Colonic mucosa (tissue), 4 donors: ENCODE measurements at places on chromosomes 3 and 15. TPM values are rescaled to one million over a fixed set of nuclear protein-coding genes. Genes with fewer than 3 reads are reported as not detected.

DNA sequence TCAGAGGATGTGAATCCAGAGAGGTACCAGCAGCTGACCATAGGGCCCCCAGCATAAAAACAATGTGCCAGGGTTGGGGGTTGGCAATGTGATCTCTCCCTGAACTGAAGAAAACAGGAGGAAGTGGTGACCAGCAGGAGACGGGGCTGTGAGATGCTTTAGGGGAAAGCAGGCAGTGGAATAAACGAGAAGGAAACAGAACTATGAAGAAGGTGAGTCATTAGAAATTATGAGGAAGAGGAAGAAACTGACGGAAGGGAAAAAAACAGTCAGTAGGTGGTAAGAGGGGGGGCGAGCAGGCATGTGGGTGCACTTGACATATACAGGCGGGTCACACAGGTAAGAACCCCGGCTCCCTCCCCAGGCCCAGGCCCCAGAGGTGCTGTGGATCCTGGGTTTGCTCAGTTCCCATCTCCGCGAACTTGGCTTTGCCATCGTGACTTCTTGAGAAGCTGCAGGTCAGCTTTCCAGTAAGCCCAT, 42.2 kb upstream of the B3GNT5 start:
- no peak for DNase-seq

GRCh38 chr3:149377408-149378364, at the start of gene TM4SF1:
Gene TM4SF1, minus strand, starts transcription at chr3:149377649. Its CDS starts 102 bp downstream, at chr3:149377547.
- DNase-seq: peak; percentile 72

DNA sequence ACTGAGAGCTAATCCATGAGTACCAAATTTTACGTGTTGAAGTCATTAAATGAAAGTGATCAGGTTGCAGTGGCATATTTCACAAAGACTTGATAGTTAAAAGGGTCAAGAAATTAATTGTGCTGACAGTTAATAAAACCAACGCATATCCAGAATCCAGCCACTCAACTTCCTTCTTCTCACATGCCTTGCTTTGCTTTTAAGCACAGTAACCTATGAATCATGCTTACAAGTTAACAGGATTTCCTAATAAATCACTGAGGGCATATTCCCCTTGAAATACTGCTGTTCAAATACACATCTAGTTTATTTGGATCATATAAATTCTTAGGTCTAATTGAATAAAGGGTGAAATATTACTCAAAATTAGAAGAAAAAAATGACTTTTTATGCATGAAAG, 801.5 kb upstream of the EPHA6 start:
- DNase-seq: no peak

- no peak for DNase-seq
These were observed 133.3 kb downstream of the CMSS1 start for GRCh38 chr3:99950921-99951320.

Gene TGM4
- total RNA-seq: not detected

DNA sequence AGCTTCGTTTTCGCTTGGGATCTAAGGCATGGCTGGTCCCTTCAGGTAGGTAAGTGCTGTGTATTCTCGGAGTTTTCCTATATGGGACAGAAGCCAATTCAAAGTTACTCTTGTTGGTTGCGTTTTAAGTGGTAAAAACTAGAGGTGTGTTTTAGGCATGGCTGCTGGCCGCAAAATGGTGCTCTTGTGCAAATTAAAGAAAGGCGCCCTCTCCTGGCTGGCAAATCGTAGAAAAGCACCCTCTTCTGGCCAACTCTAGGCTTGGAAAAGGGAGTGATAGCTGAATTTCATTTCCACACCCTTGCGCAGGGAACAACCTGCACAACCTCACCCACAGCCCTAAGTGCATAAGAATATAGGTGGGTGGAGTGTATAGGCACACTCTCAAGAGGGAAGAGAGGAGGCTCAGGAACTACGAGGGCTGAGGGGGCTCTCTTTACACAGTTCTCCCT, 23.5 kb downstream of the DRD3 start:
- DNase-seq: peak; percentile 28

DNA sequence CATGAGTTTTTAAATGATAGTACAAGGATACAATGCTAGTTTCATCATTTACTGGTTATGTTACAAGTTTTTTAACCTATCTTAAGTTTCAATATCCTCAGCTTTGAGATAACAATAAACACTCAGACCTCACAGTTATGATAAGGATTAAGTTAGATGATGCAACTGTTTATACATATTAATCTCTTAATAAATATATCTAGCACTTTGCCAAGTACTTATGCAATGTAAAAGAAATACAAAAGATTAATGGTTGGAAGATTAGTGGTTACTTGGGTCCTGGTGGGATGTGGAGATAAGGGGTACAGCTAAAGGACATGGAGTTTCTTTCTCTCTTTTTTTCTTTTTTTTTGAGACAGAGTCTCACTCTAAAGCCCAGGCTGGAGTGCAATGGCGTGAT, 12.0 kb downstream of the SPPL2A start:
- no peak for DNase-seq

DNA sequence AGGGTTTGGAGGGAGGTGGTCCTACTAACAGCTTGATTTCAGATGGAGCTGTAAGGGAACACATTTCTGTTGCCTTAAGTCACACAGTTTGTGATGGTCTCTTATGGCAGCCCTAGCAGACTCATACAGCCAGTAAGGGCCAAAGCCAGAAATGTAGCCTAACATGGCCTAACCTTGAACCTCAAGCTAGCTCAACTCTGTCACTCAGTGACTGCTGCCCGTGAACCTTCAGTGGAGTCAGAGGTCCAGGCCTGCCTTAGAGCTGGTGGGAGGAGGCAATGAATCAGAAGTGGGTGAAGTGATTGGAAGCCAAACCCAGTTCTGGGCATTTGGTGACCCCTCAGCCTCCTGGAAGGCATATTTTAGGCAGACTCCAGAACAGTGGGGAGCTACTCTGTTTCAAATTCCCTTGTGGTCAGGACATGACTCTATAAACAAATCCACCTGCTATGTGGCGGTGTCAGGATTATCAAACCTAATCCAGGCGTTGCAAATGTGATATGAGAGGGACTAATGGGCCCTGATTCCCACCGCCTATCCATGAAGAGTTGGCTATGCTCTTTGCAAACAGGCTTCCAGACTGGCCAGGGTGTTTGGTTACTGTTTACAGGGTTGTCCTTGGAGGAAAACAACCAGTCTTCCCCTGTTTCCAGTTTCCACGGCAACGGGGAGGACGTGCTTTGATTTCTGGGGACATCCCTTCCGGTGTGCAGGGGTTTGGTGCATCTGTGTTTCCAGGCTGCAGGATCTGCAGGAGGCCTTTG, 105.9 kb upstream of the AGBL1 start:
- DNase-seq: no peak

- peak; percentile 10 for DNase-seq
These were observed 26.7 kb upstream of the SLC41A3 start for GRCh38 chr3:126110431-126111125.

DNA sequence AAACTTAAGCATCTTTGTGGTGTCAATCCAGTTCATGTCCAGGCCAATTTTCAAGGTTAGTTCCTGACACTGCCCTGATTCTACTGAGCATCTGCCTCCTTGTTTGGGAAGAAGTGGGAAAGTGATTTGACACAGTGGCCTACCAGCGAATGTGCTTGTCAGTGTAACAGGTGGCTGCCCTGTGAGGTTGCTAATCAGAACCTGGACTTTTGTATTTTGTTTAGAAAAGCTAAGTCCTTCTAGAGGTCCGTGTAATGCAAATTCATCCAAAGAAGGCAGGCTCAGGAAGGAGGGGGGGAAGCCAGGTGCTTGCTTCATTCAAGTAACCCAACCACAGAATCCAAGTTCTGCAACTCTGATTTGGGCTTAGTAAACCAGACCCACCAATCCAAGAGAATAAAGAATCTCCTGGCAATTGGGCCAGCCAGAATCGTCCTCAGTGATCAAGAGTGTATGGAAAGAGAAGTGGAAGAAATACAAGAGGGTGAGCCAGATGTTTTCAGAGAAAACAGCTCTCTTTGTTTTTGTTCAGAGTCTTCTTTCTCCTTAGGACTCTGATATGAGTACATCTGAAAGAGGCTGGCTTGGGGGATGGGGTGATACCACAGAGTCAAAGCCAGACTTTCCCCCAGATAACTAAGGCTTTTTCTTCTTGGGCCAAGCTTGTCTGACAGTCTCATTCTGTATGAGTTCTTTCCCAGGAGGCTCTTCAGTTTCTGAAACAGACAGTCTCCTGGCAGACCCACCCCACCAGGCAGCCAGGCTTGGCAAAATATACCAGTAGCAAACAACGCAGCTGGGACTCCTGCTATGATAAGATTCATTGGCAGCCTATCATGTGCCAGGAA, 508.9 kb upstream of the TBL1XR1 start:
- DNase-seq: no peak

Gene CTXN2
- total RNA-seq: 0.16 TPM

DNA sequence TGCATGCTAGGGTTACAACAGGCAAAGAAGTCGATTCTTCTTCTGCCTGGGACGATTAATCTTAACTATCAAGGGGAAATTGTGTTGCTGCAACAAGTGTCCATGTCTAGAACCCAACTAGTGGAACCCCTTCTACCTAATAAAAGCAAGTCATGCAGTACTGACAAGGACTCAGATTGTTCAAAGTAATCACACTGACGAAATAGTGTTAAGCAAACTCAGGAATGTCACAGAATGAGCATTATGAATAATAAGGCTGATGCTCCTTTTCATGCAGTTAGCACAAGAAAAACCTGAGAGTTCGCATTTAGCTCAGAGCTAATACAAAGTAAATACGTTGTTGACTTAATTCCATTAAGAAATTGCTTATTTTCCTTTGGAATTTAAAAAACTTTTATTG, 47.5 kb upstream of the TRIM42 start:
- no peak for DNase-seq

Gene RAB6B
- total RNA-seq: 5.6 TPM

GRCh38 chr15:56667517-56667916, 65.8 kb downstream of the ZNF280D start:
- no peak for DNase-seq
